ENCODE measurements at places on chromosomes 5 and 9.

GRCh38 chr9:12880406-12881015, 105.7 kb downstream of the LURAP1L start:
- DNase-seq, result no peak

GRCh38 chr5:61604076-61605025, 272.3 kb downstream of the ZSWIM6 start:
- no peak for DNase-seq

- DNase-seq, result no peak
Observed at GRCh38 chr5:94248175-94248875, 370.1 kb downstream of the KIAA0825 start.

DNA sequence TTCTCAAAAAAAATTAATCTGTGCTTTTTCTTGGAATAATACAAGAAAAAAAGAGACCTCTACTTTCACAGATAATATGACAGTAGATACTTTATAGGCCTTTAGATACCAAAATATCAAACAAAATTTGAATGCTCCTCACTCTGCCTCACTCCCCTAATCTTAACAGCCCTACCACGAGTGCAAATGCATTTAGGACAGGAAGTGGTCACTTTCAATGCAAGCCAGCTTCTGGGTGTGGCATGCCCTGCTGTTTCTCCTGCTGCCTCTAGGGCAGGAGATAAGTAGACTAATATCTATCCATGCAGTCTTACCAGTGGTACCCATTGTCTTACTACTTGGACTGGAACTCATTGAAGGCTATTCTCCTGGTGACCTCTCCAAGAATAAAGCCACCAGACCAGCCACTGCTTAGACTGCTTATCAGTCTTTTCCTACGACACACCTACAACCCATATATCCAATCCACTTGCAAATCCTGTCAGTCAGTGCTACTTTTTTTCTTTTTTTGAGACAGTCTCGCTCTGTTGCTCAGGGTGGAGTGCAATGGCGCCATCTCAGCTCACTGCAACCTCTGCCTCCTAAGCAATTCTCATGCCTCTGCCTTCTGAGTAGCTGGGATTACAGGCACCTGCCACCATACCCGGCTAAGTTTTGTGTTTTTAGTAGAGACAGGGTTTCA, 23.0 kb downstream of the FRRS1L start:
- no peak for DNase-seq

- DNase-seq, result no peak
Observed at GRCh38 chr5:60207040-60207439, 313.5 kb upstream of the PDE4D start.

- DNase-seq, result no peak
Observed at GRCh38 chr5:129569295-129569694, 109.2 kb downstream of the ADAMTS19 start.

GRCh38 chr9:94799578-94800264, 73.2 kb downstream of the AOPEP start:
- DNase-seq, result no peak

- no peak for DNase-seq
Observed at GRCh38 chr9:99199938-99200539, 21.7 kb downstream of the ALG2 start.

DNA sequence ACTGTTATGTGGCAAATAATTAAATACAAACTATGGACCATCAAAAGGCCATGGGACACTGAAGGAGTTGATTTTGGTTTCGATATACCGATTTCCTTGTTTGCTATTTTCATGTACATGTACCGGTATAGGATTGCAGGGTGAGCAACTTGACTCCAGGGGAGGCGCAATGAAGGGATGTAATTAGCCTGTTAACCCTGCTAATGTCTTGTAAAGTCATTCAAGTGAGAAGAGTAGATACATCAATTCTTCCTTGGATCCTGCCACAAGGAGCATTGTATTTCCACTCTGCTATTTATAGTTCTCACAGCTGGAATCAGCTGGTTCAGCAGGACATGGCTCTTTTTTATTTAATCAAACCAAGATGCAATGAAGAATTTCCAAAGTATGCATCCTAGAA, 102.0 kb downstream of the STK32A start:
- no peak for DNase-seq

DNA sequence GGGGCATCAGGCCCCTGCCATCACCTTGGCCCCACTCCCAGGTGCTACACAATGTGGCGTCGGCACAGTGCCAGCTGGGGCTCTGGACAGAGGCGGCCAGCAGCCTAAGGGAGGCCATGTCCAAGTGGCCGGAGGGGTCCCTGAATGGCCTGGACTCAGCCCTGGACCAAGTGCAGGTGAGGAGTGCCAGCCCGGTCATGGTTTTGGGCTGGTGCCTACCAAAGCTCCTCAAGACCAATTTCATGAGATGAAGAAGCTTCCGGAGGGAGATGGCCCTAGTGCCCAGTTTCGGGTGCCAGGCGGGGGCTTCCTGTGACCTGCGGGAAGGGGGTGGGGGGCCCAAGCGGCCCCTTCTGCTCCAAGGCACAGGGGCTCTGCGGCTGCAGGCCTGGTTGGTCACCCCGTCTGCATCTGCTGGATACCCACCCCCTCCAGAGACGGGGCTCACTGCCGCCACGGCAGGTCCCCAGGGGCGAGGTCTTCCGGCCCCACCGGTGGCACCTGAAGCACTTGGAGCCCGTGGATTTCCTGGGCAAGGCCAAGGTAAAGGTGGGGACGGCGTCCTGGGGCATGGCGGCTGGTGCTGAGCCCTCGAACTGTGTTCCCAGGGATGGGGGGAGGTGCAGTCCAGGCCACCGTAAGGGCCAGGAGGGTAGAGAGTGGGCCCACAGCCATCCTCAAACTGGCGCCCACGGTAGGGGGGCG, 5.8 kb downstream of the NOXA1 start:
- no peak for DNase-seq

GRCh38 chr9:77166193-77166592, 11.1 kb upstream of the VPS13A start:
- DNase-seq, result no peak

All from iPS DF 19.7 (cell line).